ENCODE measurements at places on chromosomes 5 and 9.

- DNase-seq = no peak
Observed at GRCh38 chr5:152456815-152457443, 51.9 kb upstream of the NMUR2 start.

GRCh38 chr5:55903121-55903701 is 52.1 kb downstream of the IL31RA start:
- DNase-seq = peak; percentile 69

DNA sequence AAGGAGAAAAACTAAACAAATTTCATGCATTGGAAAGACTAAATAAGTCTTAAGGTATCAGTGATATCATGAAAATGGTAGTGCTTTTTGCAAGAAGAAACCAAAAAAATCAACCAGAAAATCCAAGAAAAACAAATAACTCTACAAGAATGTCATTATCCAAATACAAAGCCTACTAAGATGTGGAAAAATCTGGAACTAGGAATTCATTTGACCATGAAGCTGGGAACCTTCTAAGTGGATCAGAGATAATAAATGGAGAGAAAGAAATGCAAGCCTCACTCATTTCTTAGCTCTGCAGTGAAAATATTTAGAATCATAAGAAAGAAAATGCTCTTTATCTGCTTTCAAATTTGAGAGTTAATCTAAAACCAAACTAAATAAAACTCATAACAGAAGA is 51.3 kb downstream of the RASEF start:
- no peak for DNase-seq

- peak; percentile 57 for DNase-seq
Observed at GRCh38 chr5:151740958-151741373, 17.5 kb downstream of the ATOX1 start.

DNA sequence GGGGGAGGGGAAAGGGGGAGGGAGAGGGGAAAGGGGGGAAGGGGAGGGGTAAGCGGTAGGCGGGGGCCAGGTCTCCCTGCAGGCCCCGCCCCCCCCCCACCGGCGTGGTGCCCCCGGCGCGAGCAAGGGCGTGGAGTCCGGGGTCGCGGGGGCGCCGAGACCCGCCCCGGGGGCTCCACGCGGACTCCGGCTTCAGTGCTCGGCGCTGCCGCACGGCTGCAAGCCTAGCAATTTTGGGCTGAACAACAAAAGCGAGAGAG is 10.8 kb downstream of the C9orf50 start:
- no peak for DNase-seq

GRCh38 chr9:114272739-114273431 is 50.0 kb upstream of the ORM1 start:
- DNase-seq = no peak

DNA sequence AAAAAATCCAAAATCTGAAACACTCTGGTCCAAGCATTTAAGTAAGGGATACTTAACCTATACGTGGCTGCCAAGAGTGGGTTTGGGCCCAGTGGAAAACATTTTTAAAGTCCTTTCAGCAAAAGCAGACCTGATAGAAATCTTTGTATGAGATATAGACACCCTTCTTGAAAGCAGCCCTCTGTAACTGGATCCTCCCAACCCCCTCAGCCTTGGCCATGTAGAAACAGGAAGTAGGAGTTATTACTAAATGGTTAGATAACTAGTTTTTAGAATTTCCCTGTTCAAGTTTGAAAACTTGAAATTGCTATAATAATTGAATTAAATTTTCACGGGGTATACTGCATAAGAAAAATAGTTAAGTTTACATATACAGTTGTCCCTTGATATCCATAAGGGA is 111.3 kb upstream of the PCA3 start:
- no peak for DNase-seq

- no peak for DNase-seq
Observed at GRCh38 chr9:76859860-76860259, 46.1 kb downstream of the PRUNE2 start.

- no peak for DNase-seq
Observed at GRCh38 chr9:95450171-95451064, 66.4 kb downstream of the PTCH1 start.

Measured in brain microvascular endothelial cell (primary cell).